ENCODE measurements at places on chromosomes 11 and 22.

GRCh38 chr11:98194611-98195010, 826.1 kb upstream of the CNTN5 start:
- DNase-seq, result no peak

- DNase-seq, result no peak
Measured at GRCh38 chr11:23644443-23644842, 784.2 kb upstream of the CCDC179 start.

DNA sequence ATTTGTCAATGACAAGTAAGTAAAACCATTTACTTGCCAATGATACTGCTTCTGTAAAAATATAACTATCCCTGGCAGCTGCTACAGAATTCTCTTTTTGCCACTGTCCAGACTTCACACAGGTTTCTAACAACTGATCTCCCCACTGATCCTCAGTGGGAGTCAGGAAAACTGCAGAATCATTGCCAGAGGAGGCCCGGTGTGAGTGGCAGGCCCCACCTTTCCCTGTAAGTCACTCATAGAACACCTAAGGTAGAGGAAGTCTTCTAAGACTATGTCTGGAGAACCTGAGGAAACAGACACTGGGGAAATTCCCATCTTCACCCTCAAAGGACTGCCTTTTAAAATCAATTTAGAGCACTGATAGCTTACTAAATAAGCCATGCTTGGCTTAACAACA, 66.3 kb downstream of the ZC3H12C start:
- DNase-seq, result no peak

GRCh38 chr11:101453682-101454081, 130.1 kb downstream of the TRPC6 start:
- no peak for DNase-seq

- DNase-seq, result no peak
Measured at GRCh38 chr11:63951779-63952536, 13.2 kb downstream of the NAA40 start.

DNA sequence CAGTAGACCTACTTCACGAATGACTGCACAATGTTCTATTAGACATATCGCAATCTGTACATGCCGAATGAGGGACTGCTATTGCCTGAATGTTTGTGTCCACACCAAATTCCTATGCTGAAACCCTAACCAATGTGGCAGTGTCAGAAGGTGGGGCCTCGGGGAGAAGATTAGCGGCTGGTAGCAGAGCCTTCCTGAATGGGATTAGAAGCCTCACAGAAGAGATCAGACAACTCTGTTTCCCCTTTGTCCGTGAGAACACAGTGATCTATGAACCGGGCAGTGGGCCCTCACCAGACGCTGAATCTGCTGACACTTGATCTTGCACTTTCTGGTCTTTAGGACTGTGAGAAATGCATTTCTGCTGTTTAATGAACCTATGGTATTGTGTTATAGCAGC, 33.1 kb downstream of the LRFN4 start:
- no peak for DNase-seq

DNA sequence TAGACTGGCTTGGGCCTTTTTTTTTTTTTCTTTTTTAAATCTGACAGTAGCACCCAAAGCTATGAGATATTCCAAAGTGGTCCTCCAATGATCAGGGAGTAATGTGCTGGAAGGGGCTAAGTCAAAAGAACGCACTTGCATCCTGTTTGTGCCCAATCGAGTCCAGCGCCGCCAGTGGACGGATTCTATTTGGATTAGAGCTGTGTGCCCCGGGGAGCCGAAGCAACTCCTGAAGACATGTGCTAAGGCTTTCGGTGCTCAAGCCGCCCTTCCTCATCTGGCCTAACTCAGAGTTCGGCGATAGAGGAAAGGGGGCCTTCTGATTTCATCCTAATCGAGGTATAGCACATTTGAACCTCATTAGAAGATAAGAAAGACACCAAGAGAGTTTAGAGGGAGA, 147.8 kb upstream of the NECTIN1 start:
- no peak for DNase-seq

DNA sequence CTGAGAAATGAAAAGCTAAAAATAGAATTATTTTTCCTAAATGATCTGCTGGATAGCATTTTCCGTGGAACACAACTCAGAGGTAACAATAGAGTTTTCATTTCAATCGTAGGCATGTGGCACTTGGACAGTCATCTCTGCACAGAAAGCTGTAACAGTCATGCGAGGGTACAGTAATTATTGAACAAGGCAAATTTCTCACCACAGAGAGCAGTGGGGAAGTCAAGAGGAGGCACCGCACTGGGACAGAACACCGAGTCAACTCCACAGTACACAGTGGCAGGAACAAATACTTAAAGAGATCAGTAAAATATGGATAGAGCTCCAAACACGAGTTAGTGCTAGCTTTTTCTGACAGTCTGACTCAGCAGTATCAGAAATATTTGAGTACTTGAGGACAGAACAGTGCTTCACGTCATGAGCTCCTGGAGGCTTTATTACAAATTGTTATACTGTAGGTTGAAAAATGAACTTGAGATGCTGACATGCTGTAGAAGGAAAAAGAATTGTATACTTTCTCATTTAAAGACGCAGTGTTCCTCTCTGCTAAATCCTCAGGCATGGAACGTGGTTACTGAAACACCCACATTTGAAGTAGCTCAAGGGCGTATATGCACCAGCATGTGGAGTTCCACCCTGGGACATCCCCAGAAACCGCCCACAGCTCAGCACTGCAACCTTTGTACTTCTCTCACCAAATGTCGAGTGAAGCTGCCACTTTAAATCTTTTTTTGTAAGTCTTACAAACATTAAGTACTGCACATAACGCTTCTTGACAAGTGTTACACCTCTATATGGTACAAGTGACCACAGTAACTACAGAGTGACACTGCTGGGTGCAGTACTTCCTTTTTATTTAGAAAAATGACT, 27.4 kb upstream of the YPEL1 start:
- peak; percentile 23 for DNase-seq

DNA sequence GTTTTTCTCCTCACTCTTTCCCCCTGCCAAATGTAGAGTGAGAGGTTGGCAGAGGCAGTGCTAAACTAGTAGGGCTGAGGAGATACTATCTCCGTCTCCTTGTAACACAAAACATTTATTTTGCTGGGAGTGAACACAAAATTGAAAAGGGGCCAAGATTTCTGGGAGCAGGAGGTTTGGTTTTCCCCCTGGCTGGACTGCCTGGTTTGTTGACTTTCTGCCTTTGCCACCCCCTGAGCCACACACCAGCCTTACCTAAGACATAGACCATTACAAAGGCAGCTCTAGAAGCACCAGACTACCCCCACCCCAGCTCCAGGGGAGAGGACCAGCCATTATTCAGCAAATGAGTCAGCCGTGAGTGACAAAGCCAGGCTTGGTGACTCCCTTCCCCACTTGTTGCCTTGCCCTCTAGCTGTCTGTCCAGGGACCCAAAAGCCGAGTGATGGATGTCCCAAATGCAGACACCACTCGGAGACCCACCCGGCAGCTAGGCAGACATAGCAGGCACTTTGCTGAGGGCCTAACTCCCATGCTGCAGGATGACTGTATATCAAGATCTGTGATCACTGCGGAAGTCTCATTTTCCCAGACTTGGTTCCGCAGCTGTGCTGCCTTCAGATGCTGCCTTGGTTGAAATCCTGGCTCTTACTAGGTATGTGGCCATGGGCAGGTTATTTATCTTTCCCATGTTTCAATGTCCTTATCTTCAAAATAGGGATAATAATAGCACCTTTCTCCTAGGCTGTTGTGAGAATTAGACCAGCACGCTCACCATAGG, 17.7 kb upstream of the CDON start:
- no peak for DNase-seq

- DNase-seq, result no peak
Measured at GRCh38 chr11:102990145-102990544, 34.6 kb upstream of the MMP13 start.

DNA sequence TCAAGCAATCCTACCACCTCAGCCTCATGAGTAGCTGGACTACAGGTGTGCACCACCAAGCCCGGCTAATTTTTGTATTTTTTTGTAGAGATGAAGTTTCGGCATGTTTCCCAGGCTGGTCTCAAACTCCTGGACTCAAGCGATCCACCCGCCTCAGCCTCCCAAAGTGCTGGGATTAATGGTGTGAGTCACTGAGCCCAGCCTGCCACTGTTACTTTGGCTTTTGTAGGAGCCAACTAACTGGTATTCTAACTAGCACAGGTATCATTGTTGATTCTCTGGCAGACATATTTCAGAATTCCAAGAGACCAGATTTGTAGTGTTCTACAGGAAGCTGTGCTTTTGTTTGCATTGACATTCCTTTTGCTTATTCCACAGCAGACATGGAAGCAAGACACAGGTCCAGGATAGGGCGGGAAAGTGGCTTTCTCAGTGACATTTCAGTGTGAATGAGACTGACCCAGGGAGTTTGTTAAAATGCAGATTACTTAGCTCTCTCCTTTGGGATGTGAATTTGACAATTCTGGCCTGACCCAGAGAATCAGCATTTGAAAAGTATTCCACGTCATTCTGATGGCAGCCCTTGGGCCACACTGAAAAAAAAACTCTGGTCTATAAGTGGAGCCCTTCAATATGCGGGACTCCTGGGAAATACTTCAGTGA, 52.2 kb upstream of the PAX6 start:
- no peak for DNase-seq

GRCh38 chr11:61004180-61004611, 32.7 kb downstream of the CD6 start:
- DNase-seq, result no peak

DNA sequence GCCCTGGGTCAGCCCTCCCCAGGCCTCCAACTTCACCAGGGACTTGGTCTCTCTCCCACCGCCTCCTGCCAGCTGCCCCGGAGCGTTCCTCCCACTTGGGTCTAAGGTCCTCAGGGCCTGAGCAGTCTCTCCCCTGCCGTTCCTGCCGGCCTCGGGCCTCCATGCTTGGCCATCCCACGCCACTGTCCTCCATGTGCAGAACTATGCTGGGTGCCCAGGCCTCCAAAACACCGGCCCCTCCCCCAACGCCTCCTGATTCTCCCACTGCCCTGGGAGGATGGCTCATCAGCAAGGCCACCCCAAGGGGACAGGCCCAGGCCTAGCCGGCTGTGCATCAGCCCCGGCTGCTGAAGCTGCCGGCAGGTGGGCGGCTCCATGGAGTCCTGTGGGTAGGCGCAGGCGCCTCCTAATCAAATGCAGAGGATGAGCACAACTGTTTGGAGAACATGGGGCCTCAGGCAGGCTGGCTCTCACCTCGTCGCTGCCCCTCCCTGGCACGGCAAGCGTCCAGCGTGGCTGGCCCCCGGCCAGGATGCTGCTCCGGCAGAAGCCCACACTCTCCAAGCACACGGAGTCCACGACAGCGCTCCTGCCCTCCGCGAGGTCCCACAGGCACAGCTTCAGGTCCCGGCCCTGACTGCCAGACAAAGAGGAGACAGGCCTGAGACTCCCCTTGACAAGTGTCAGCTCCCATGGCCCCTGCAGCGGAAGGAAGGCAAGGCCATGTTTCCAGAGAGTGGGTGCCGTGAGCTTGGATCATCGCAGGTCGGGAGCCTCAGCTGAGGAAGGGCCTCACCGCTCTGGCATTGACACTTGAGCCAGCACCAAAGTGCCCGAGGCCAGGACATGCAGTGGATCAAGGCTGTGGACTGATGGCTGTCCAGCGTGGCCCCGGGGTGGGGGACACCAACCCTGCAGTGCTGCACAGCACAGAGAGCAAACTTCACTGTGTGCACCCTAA, 42.6 kb downstream of the GNB1L start:
- DNase-seq, result no peak

GRCh38 chr11:42591841-42592240, 720.0 kb upstream of the API5 start:
- DNase-seq, result no peak

DNA sequence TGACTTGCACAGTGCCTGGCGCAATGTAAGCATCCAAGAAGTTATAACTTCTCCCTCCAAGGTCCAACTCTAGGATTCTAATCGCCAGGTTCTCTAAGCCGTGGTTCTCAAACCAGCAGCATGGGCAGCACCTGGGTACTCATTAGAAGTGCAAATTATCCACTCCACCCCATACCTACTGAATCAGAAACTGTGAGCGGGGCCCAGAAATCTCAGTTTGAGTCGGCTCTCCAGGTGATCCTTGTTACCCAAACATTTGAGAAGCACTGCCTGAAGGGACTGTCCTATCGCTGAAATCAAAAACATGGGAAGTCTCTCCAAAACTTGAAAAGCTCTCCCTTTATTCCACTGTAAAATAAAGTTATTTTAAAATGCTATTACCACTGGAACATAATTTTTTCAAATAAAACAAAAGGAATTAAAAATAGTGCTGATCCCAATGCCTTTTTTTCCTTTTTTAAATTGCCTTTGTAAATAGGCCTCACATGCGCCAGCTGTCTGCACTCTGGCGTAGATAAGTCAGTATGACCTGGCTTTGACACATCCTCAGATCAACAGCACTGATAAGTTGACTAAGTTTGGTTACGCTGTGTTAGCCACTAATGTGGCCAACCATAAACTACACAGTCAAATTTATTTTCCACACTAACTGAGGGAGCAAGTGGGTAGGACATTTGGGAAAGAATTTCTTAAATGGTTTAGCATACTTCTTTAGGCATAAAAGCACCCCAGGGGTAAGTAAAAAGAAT, 8.4 kb upstream of the CTR9 start:
- DNase-seq, result peak; percentile 17

DNA sequence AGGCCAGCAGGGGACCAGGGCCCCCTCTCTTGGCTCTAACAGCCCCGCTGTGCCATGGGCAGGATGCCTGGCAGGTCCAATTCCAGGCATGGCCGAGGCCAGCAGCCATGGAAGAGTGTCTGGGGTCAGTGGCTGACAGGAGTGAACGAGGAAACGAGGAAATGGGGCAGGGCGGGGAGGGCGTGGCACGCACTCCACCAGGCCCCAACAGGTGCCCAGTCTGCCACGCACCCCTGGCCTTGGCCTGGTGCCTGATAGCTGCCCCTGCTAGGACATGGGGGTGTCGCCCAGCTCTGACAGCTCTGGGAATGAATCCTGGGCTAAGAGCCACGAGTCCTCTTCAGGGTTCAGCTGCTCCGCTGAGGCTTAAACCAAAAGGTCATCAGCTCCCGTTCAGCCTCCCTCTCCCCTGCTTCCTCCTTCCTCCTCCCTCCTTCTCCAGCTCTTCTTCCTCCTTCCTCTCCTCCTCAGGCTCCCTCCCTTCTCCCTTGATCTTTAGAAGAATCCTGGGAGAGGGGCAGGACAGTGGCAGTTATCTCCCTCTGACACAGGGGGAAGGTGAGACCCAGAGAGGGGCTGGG, 11.5 kb upstream of the TBC1D22A start:
- no peak for DNase-seq

- no peak for DNase-seq
Measured at GRCh38 chr11:46633291-46634217, 16.2 kb downstream of the ATG13 start.

Data from stimulated activated CD4-positive, alpha-beta T cell treated with anti-CD3 and anti-CD28 coated beads, Interleukin-2, amount 100 ng/mL, for 4 hours (primary cell).